ENCODE measurements at places on chromosomes 12 and 14. TPM values are rescaled to one million over a fixed set of nuclear protein-coding genes. Genes with fewer than 3 reads are reported as not detected.

DNA sequence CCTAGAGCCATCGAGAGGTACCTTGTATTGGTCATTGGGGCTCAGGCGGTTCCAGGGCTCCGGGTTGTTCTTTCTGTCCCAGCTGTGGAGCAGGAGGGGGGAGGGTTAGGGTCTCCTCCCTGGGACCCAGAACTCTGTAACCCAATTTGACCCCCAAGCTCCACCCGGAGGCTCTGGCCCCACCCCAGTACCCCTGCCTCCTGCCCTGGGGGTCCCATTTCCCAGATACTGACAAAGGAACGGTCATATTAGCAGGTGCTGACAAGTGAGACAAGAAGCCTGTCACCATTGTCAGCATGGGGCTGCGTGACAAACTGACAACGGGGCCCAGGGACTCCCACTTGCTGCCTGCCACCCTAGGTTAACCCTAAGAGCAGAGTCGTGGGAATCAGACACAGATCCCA, 6.2 kb downstream of the SHMT2 start:
- H3K4me3 ChIP-seq: no peak overlapping the region
- no peak for DNase-seq
- peaks cover 50% of the 10 kb centered on the region for H3K4me1 ChIP-seq
- H3K27ac ChIP-seq: no peak overlapping the region
- peaks cover 27% of the 10 kb centered on the region for H3K27me3 ChIP-seq

GRCh38 chr12:131115766-131116467, 162.2 kb downstream of the ADGRD1 start:
- H3K27ac ChIP-seq: no peak overlapping the region
- H3K4me3 ChIP-seq: no peak overlapping the region
- H3K4me1 ChIP-seq: no peaks in the 10 kb centered on the region
- no peaks in the 10 kb centered on the region for H3K36me3 ChIP-seq
- H3K27me3 ChIP-seq: no peaks in the 10 kb centered on the region

GRCh38 chr12:52195065-52195730, 3.4 kb upstream of the KRT80 start:
- DNase-seq: no peak
- no peaks in the 10 kb centered on the region for H3K36me3 ChIP-seq
- H3K27me3 ChIP-seq: no peaks in the 10 kb centered on the region
- H3K27ac ChIP-seq: no peak overlapping the region
- no peak overlapping the region for H3K4me3 ChIP-seq

DNA sequence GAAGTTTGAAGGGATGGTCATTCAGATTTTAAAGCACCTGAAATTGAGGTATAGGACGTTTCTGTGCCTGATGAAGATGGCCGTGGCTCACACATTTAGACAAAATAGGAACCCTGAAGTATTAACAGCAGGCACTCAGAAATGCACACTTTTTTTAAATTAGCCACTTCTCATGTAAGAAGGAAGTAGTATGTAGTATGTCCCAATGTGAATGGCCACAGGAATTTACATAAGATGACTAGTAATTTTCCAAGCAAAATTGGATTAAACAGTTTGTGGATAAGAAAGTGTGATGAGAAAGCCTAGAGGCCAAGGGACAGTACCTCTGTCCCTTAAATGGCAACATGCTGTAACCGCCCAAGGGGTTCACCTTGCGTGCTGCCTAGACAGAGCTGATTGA, 1.8 kb upstream of the MIS18BP1 start:
- DNase-seq: no peak
- no peak overlapping the region for H3K27ac ChIP-seq
- H3K4me1 ChIP-seq: peaks cover 26% of the 10 kb centered on the region
- no peaks in the 10 kb centered on the region for H3K36me3 ChIP-seq
- no peak overlapping the region for H3K4me3 ChIP-seq

GRCh38 chr12:26845057-26845666, 12.2 kb upstream of the ITPR2 start:
- no peaks in the 10 kb centered on the region for H3K27me3 ChIP-seq
- no peak overlapping the region for H3K4me3 ChIP-seq
- no peaks in the 10 kb centered on the region for H3K36me3 ChIP-seq
- no peak overlapping the region for H3K27ac ChIP-seq
- H3K4me1 ChIP-seq: no peaks in the 10 kb centered on the region
- no peak for DNase-seq

- H3K36me3 ChIP-seq: no peaks in the 10 kb centered on the region
- H3K27ac ChIP-seq: no peak overlapping the region
- DNase-seq: no peak
- H3K27me3 ChIP-seq: no peaks in the 10 kb centered on the region
- H3K4me3 ChIP-seq: no peak overlapping the region
Observed at GRCh38 chr12:124684971-124685688, 117.7 kb upstream of the NCOR2 start.

DNA sequence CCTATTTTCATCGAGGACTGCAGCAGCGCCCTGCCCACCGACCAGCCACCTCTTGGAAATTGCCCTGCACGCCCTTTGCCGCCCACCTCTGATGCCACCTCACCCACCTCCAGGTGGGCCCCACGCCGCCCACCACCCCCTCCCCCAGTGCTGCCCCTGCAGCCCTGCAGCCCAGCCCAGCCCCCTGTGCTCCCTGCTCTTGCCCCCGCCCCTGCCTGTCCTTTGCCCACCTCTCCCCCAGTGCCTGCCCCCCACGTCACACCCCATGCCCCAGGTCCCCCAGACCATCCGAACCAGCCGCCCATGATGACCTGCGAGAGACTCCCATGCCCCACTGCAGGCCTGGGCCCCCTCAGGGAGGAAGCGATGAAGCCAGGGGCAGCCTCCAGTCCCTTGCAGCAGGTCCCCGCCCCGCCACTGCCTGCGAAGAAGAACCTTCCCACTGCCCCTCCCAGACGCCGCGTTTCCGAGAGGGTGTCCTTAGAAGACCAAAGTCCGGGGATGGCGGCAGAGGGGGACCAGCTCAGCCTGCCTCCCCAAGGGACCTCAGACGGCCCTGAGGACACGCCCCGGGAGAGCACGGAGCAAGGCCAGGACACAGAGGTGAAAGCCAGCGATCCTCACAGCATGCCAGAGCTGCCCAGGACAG, 96.5 kb downstream of the LGMN start:
- H3K4me3 ChIP-seq: peak overlapping the region; percentile 63
- H3K27me3 ChIP-seq: no peaks in the 10 kb centered on the region
- DNase-seq: peak; percentile 11
- peaks cover 64% of the 10 kb centered on the region for H3K4me1 ChIP-seq
- peaks cover 6% of the 10 kb centered on the region for H3K36me3 ChIP-seq

- peaks cover 7% of the 10 kb centered on the region for H3K4me1 ChIP-seq
- H3K4me3 ChIP-seq: no peak overlapping the region
- peaks cover 4% of the 10 kb centered on the region for H3K27me3 ChIP-seq
- DNase-seq: no peak
- no peaks in the 10 kb centered on the region for H3K36me3 ChIP-seq
Observed at GRCh38 chr14:64826333-64826732, 53.4 kb downstream of the SPTB start.

LRP1-AS gene
- polyA plus RNA-seq: not detected

WSCD2 gene
- polyA plus RNA-seq: 0.39 TPM

TMEM132D gene
- not detected for polyA plus RNA-seq

LYZ gene
- not detected for polyA plus RNA-seq

PPM1H gene
- not detected for polyA plus RNA-seq
